Karpas-422 (cell line): ENCODE measurements at places on chromosomes 3 and 15.
A peak's percentile ranks its signal among the peaks of the same experiment; 100 is the strongest.

GRCh38 chr3:88311826-88312225 lies 162.1 kb downstream of the C3orf38 start:
- DNase-seq, result no peak

DNA sequence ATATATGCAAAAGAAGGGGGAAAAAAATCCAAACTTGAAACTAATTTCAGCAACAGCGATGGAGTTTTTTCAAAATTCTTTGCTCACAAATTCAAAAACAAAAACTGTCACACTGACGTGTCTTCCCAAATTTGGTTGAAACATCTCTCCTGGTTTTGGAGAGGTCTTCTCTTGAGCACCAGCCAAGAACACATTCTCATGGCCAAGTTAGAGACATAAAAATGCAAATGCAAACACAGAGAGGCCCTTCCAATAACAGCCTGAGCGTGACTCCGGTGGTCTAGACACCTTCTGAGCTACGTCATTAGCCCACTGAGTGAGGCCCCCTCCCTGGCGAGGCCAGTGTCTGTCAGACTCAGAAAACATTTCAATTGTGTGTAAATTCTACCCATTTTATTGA lies 436.0 kb upstream of the PROK2 start:
- DNase-seq, result no peak

GRCh38 chr3:171666516-171666915 lies 143.8 kb downstream of the PLD1 start:
- no peak for DNase-seq

- DNase-seq, result no peak
Observed at GRCh38 chr15:71777216-71777943, 33.0 kb upstream of the NR2E3 start.

DNA sequence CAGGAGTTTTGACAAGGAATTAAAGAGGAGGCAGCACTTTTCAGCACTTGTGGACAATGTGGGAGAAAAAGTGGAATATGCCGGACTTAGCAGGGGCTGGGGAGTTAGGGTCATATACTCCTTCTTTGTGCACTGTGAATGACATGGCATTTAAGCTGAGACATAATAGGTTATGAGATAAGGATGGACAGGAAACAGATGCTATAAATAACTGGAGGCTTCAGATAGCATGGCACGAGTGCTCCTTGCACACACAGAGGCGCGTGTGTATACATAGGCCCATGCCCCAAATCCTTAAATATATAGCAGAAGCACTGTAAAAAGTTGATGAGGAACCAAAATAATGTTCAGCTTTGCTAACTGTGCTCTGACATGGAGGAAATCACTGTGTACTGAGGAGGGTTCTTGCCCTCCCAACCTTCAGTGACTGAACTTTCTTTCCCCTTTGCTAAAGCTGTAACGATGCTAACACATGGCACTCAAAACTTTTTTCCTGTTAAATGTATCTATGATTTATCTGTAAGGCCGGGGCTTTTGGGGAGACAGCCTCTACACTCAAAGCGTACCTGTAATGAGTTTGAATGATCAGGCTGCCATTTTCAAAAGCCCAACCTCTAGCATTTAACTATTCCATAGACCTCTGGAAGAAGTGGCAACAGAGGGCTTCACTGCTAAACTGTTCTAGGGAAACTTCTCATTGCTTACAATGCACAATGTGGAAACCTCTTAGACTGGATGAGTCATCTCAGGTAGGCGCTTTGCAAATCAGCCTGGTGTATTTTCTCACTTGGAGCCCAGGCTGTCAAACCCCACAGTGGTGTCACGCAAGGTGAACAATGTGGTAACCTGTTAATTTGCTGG lies 784.6 kb downstream of the NR2F2 start:
- no peak for DNase-seq

DNA sequence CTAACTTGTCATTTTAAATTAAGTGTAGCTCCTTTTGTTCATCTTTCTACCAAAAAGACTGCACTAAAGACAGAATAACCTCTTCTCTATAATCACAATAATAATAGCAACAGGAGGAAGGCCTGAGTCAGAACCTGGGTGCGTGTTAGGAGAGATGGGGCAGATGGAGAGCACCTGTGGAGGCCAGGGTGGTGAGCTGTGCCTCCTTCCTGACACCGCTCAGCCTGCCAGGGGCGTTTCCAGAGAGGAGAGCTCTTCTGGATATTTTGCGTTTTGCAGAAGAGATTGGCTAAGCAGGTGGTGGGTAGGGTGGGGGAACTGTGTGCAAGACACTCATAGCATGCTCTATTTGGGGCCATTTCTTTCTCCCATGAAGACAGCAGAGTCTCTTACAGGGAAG lies 83.5 kb downstream of the MEGF11 start:
- DNase-seq, result no peak

- DNase-seq, result no peak
Observed at GRCh38 chr3:151962352-151962751, 88.9 kb downstream of the SUCNR1 start.

- DNase-seq, result no peak
Observed at GRCh38 chr3:197549261-197549885, 6.4 kb downstream of the BDH1 start.

DNA sequence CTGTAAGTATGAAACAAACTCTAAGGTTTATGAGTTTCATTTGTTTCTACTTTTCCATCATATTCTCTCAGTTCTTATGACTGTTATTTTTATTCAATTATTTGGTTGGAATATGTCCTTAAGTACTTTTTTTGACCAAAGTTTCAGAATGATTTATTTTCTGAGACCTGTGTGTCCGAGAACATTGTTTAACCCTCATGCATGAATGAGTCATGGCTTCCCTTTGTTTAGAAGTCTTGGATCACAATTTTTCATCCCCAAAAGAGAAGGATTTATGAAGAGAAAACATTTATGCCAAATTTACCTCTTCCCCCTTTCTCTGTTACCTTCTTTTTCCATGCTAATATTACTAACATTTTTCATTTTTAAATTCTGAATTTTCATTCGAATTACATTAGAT lies 518.0 kb upstream of the NR2F2 start:
- no peak for DNase-seq

- no peak for DNase-seq
Observed at GRCh38 chr15:48052946-48053345, 67.8 kb upstream of the SLC24A5 start.

DNA sequence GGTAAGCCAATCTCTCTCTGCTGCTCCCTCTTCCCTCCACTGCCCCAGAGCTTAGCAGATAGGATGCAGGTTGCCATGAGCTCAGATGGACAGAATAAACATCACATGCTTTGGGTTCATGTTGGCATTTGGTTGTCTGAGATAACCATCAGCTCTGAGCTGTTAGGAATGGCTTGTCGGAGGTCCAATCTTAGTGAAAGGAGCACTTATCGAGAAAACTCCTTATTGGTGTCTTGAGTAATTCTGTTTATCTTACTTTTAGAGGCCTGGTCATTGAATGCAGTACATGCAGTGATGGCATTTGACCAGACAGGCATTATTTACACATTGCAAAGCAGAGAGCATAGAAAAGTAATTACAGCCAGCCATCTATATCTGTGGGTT lies 99.7 kb downstream of the CEMIP start:
- no peak for DNase-seq

DNA sequence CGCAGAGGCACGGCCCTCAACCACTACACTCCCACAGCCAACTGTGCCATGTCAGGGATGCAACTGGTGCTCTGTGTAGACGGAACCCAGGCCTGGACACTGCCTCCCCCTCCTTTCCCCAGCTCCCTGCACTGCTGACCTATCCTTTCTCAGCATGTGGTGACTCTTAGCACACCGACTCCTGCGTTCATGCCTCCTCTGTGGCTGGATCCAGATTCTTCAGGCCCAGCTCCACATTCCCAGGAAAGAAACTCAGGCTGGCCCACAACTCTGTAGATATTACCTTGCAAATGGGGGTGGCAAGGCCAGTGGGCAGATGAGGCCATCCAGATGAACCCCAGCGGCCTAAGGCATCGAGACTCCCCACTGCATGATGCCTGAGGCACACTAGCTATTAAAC lies 272.7 kb downstream of the OCA2 start:
- no peak for DNase-seq

GRCh38 chr3:126986001-126986400 lies 3.1 kb downstream of the PLXNA1 start:
- no peak for DNase-seq

- DNase-seq, result no peak
Observed at GRCh38 chr3:56051052-56051451, 417.2 kb downstream of the ERC2 start.

DNA sequence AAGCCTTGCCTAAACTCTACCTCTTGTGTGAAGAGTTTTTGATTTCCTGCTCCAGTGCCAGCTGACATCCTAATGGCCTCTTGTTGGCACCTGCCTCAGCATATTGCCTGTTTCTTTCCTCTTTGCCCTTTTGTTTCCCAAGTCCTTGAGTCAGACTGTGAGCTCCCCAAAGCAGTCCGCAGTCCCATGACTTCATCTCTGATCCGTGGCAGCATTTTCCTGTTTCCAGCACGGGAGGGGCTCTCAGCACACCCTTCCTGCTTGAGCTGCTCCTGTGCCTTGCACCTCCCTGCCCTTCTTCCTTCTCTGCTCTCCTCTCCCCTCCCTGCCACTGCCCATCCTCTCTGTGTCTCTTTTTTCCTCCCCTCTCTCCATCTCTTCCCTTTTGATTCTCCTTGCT lies 179.6 kb downstream of the EPHB1 start:
- DNase-seq, result no peak

DNA sequence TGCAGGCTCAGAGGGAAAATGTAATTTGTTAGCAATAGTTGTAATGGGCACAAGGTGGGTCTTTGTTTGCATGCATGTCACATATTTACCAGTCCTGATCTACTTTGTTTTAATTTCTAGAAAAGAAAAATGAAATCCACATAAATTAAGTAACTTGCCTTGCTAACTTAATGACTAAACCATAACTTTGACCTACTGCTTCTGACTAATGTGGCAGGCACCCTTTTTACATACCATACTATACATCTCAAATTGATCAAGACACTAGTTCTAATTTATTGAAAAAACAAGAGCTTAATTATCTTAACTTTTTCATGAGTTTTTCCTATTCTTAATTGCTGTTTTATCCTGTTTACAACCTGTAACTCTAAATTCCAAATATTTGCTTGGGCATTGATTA lies 93.2 kb downstream of the ATP11B start:
- no peak for DNase-seq

- DNase-seq, result no peak
Observed at GRCh38 chr15:33448961-33449606, 138.3 kb downstream of the RYR3 start.

GRCh38 chr15:101424984-101425383 lies 64.5 kb downstream of the PCSK6 start:
- no peak for DNase-seq

- DNase-seq, result no peak
Observed at GRCh38 chr3:194675081-194675640, 3.2 kb upstream of the LSG1 start.

DNA sequence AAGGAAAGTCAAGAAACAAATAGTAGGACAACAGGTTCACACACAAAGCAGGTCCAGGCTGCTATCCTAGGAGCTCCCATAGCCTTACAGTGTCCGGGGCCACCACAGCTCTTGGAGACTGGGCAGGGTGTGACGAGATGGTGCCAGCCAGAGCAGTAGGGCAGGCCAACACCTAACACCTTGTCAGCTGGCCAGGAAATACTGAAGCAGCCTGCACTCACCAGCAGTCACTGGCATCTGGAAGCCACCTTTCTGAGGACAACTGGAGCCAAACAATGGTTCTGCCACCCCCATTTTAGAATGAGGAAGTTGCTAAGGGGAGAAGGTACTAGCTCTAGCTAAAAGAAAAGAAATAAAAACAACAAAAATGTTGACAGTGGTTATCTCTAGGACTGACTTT lies 47.2 kb downstream of the CCDC12 start:
- peak; percentile 83 for DNase-seq

DNA sequence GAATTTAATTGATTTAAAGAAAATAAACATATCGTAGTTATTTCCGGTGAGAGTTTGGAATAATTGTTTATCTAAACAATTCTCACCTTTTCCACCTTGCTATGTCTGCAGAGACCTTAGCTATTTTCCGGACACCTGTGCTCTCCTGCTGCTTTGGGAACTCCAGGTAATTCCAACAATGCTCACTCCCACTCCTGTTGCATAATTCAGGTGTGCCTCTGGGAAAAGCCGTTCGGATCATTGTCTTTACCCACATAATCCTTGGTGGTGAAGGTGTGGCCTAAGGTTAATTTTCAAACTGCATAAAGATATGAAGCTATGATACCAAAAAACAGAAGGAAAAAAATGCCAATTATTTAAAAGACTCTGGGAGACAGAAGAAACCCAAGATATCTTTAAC lies 59.4 kb downstream of the LDHAL6B start:
- DNase-seq, result no peak

- no peak for DNase-seq
Observed at GRCh38 chr15:55589287-55589686, 1.1 kb upstream of the PYGO1 start.

DNA sequence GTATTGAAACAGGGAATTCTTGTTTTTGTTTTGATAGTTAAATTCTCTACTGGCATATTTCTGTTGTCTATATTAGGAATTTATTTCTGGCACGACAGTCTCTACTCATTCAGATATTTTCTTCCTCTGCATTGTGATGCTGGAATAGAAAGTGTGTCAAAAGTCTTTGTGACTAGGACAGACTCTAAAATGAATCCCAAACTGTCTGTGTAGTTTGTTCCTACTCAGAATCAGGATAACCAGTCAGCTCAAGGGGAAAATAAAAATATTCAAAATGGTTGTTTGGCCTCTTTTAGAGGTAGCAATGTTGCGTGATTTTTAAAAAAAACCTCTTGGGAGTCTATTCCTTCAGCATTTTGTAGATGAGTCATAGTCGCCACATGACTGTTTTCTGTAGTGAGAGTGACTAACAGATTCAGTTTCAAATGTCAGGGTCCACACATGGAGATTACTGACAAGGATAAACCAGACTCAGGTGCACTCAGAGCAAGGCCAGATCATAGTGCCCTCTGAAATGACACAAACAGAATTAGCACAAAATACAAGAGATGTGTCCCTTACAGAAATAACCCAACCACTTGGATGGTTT lies 13.1 kb downstream of the SLC7A14 start:
- DNase-seq, result no peak

DNA sequence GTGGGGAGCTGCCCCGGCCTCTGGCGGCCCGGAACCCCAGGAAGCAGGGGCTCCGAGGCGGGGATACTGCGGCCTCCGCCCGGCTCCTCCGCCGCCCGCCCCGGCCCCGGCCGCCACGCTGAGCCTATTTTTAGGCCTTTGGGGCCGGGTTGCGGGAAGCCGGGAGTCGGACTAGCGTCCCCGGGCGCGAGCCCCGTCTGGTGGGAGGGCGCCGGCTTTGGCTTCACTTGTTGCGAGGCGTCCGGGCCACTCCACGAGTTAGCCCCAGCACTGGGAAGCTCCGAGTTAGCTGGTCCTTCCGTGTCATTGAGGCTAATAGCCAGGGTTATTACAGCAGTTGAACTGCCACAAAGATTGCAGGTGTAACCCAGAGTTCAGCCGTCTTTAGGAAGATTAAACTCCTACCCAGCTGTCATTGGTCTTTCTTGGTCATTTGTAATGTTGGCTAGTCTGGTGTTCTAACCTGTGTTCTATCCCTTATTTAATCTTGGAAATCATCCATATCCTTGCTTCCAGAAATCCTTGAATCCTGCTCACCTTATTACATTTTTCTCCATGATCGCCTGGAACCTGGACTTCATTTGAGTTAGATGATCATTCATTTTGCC lies 791 bp downstream of the GYG1 start:
- DNase-seq, result peak; percentile 64
